ENCODE measurements at places on chromosomes 12 and 14.
A peak's percentile ranks its signal among the peaks of the same experiment; 100 is the strongest.

- peaks cover 57% of the 10 kb centered on the region for H3K4me1 ChIP-seq
- peak; percentile 17 for DNase-seq
- no peaks in the 10 kb centered on the region for H3K36me3 ChIP-seq
- H3K27ac ChIP-seq, result peak overlapping the region; percentile 56
- no peak overlapping the region for H3K4me3 ChIP-seq
Observed at GRCh38 chr14:77314539-77315457, 5.9 kb downstream of the POMT2 start.

- DNase-seq, result no peak
- H3K4me3 ChIP-seq, result no peak overlapping the region
- no peak overlapping the region for H3K27ac ChIP-seq
- H3K27me3 ChIP-seq, result no peaks in the 10 kb centered on the region
- no peaks in the 10 kb centered on the region for H3K36me3 ChIP-seq
- peaks cover 18% of the 10 kb centered on the region for H3K4me1 ChIP-seq
Observed at GRCh38 chr12:88556213-88556774, 24.0 kb downstream of the KITLG start.

DNA sequence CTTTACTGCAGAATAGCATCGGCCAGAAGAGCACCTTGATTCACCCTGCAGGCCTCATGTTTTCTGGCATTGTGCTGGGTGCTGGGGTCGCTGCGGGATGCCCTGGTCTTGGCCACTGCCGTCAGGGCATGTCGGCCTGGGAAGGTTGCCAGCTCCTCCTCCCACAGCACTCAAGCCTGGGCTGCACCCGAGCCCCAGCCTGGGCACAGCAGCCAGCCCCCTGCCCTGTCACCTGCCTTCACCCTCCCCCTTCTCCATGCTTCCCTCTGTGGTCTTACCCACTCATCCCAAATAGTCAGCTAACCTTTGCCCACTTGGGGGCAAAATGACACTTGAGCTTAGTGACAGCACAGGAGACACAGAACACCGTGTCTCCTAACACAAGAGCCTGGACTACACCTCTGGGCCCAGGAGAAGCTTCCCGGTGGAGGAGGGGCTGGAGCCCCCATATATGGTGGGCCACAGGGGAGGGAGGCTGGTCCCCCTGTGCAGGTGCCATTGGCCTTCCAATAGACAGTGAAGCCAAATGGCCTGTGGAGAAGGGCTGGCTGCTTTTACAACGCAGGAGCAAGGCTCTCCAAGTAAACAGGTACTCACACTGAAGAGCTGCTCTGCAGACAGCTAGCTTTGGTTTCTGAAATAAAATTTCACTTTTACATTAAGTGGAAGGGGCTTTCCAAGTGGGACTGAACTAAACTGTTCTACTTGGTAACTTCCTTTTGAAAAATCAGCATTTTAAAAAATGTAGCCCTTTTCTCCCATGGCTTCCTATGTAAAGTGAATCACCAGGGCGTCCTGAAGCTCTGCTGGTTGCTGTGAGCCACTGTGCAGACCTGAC, 51.2 kb upstream of the AMN start:
- no peak for DNase-seq
- no peaks in the 10 kb centered on the region for H3K36me3 ChIP-seq
- no peaks in the 10 kb centered on the region for H3K4me1 ChIP-seq
- no peaks in the 10 kb centered on the region for H3K27me3 ChIP-seq
- H3K4me3 ChIP-seq, result no peak overlapping the region
- no peak overlapping the region for H3K27ac ChIP-seq

GRCh38 chr12:90299666-90300065, 591.0 kb upstream of the ATP2B1 start:
- H3K27me3 ChIP-seq, result no peaks in the 10 kb centered on the region
- no peaks in the 10 kb centered on the region for H3K36me3 ChIP-seq
- no peak overlapping the region for H3K4me3 ChIP-seq
- DNase-seq, result no peak

DNA sequence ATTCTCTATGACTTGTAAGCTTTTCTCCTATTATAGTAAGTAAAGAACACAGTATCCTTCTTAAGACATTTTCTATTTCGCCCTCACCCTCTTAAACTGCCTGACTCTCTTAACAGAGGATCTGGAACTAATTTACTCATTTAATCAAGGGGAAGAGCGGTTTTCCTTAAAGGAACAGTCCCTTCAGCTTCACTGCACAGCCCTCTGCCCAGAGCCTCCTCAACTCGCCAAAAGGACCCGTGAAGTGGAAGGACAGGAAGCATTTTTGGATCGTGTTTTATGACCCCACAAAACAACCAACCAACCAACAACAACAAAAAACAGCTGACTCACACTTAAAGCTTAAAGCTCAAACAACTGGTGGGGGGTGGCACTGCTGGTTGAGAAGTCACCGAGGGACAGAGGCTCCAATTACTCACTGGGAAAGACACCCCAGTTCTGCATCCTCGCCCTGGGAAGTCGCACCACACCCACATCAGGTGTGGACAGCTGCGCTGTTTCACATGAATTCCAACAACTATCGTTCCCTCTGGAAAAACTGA, 35.7 kb downstream of the NID2 start:
- no peaks in the 10 kb centered on the region for H3K4me1 ChIP-seq
- no peak for DNase-seq
- H3K27me3 ChIP-seq, result no peaks in the 10 kb centered on the region
- no peak overlapping the region for H3K27ac ChIP-seq

DNA sequence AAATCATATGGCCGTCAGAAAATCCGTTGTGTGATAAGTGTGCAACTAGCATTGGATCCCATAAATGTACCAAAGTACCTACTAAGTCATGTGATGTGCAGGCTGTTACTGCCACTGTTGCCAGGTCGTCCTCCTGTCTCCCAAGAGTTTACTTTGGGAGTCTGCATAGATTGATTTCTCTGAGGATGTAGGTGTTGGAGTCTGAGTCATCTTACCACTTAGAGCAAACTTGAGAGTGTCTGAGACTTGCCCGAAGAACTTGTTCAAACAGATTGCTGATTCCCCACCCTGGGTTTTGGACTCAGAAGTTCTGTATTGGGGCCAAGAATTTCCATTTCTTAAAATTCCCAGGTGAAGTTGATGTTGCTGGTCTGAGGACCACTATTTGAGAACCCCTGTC, 11.4 kb downstream of the TMX1 start:
- no peak overlapping the region for H3K27ac ChIP-seq
- H3K4me1 ChIP-seq, result no peaks in the 10 kb centered on the region
- no peak for DNase-seq
- no peak overlapping the region for H3K4me3 ChIP-seq

DNA sequence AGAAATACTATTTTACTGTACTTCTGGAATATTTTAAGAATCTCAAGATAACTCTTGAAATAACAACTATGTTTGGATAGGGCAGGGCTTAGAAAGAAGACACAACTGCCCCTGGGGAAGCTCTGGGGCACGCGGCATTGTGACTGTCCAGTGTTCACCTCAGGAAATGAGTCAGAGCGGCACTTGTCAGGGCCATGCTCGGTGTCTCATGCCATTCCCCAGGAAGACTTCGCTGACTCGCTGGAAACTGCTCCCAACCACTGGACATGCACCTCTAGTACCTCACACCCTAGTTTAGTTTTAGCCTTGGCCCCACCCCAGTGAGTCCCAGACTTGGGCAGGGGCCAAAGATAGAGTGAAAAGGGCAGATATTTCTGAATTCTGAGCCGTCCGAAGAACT, 192.0 kb downstream of the TTC7B start:
- DNase-seq, result peak; percentile 52
- peak overlapping the region; percentile 88 for H3K27ac ChIP-seq
- no peaks in the 10 kb centered on the region for H3K36me3 ChIP-seq
- peaks cover 52% of the 10 kb centered on the region for H3K4me1 ChIP-seq

DNA sequence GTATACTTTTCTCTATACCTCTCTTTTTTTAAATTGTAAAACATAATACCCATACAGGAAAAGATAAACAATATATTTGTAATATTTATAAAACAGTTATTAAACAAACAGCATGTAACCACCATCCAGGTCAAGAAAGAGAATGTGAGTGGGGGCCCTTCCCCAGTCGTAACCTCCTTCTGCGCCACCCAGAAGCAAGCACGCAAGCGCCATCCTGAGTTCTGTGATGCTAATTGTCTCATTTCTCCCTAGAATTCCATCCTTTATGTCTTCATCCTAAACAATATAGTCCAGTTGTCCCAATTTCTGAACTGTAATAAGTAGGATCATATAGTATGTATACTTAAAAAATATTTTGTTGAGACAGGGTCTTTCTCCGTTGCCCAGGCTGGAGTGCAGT, 129.5 kb downstream of the EXOC5 start:
- DNase-seq, result no peak
- peaks cover 7% of the 10 kb centered on the region for H3K4me1 ChIP-seq
- H3K4me3 ChIP-seq, result no peak overlapping the region
